HuH-7 (cell line): ENCODE measurements at places on chromosomes 11 and 22.
A peak's percentile ranks its signal among the peaks of the same experiment; 100 is the strongest.

DNA sequence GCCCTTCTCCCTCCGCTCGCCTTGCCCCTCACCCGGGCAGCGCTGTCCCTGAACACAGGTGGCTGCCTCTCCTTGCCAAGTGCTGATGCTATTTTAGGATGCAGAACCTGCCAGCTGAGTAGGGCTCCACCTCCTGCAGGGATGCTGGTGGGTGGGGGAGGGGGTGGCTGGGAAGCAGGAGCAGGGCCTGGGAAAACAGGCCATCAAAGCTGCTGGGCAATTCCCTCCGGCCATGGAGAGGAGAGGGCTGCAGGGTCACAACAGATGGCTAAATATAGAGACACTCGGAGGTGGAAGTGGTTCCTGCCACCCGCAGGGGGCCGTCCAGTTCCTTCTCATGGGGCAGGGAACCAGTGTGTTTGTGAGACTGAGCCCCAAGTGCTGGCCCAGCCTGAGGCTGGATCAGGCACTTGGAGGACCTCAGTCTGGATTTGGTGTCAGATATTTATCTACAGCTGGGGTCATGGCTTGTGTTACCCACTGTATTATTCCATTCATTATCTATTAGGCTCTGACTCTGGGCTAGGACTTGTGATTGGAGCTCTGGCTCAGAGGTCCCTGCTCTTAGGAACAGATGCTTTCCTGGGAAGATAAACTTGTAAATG, 59.6 kb downstream of the LRRC32 start:
- no peak for DNase-seq

DNA sequence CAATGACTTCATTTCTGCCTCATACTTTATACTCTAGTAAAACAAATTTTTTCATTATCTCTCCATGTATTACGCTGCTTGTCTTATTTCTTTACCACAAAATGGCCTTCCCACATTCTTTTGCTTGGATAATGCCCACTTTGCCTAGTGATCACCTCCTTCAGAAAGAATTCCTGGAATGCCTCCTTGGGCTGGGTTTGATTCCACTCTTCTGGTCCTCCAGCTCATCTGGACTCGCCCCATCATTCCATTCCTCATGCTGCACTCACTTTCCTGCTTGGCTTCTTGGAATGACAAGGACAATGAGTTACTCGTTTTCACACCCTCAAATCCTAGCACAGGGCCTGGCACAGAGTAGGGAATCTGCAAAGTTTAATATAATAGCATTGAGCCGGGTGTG, 475.1 kb upstream of the LARGE1 start:
- no peak for DNase-seq

DNA sequence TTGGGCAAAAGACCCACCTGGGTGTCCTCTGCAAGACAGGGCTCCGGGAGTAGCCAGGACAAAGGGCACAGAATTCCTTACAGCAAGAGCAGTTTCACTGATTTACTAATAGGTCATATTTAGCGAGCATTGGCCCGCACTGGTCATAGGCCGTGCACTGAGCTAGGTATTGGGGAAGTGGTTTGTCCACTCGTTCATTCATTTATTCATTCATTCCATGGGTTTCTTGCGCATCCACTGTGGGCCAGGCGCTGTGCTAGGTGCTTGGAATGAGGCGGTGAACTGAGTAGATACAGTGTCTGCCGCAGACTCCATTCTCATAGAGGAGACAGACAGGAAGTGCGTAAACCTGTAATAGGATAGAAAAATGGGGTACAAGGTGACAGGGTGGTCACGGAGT, 13.2 kb upstream of the LINC01488 start:
- no peak for DNase-seq

GRCh38 chr22:31332886-31333285, 13.3 kb downstream of the PATZ1 start:
- no peak for DNase-seq

- no peak for DNase-seq
Measured at GRCh38 chr22:26770624-26771023, 113.2 kb downstream of the MIAT start.

- DNase-seq, result no peak
Measured at GRCh38 chr11:115676768-115677167, 172.6 kb upstream of the CADM1 start.

DNA sequence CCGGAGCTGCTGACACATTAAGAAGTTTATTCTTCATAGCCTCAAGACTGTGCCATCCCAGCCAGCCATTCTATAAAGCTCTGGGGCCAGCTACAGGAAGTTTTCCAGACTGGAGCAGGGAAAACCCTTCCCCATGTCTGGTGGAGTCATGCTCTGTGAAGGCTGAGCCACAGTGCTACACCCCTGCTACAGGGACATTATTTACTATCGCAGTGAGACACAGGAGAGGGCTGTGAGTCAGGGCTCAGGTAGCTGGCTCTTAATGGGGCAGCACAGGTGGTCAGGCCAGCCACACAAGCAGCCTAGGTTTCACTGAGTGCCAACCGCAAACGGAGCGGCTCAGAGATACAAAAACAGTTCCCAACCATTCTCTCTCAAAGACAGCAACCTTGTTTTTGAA, 12.1 kb downstream of the HPS4 start:
- DNase-seq, result no peak

DNA sequence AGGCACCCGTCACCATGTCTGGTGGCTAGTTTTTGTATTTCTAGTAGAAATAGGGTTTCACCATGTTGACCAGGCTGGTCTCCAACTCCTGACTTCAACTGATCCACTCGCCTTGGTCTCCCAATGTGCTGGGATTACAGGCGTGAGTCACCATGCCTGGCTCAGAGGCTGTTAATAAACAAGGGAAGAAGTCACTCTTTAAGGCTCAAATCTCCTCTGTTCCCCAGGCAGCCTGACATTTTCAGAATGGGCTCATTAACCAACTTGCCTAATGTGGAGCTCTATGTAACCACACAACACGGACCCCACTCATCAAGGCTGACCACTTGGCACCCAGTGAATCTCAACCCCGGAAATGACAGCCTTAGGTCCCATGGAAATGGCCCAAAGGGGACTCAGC, 24.1 kb downstream of the APOL3 start:
- DNase-seq, result no peak

GRCh38 chr11:112761911-112762706, 199.1 kb upstream of the NCAM1 start:
- no peak for DNase-seq

GRCh38 chr11:34155057-34155756, 49.8 kb downstream of the NAT10 start:
- DNase-seq, result no peak

DNA sequence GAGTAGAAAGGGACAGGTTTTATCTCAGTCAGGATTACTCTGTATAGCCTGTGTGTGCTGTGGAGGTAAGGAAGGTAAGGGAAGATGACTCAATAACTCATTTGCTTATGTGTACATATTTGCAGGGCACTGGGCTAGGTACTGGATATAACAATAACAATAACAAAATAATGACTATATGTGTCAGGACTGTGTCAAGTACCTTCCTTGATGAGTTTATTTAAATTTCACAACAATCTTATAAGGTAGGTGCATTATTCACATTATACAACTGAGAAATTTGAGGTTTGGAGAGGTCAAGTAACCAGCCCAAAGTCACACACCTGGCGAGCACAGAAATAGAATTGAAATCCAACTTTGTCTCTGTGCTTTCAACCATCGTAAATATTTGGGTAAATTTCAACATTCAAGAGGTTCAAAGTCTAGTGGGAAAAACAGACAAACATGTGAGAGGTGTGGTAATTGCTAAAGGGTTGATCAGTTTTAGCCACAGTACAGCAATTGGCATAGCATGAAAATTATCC, 131.8 kb downstream of the APIP start:
- peak; percentile 23 for DNase-seq

DNA sequence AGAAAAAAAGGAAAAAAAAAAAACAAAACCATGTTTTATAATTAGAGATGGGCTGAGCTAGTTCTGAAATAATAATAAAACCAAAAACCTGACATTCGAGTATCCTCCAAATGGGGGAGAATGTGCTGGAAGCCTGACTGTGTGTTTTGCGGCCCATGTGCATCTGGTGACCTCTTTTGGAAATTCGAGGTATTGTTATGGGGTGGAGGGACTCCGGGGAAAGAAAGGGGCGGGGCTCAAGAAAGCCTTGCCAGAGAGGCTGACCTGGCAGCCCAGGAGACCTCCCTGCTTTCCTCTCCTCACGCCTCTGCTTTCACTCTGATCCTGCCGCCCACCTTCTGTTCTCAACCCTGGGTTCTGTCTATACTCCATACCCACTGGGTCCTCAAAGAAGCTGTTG, 72.9 kb downstream of the CTTN start:
- peak; percentile 83 for DNase-seq

GRCh38 chr11:67303132-67303834, at the start of gene SSH3:
SSH3 (plus strand) TSS chr11:67303530; CDS start chr11:67303626, 96 bp downstream.
- DNase-seq, result peak; percentile 100

DNA sequence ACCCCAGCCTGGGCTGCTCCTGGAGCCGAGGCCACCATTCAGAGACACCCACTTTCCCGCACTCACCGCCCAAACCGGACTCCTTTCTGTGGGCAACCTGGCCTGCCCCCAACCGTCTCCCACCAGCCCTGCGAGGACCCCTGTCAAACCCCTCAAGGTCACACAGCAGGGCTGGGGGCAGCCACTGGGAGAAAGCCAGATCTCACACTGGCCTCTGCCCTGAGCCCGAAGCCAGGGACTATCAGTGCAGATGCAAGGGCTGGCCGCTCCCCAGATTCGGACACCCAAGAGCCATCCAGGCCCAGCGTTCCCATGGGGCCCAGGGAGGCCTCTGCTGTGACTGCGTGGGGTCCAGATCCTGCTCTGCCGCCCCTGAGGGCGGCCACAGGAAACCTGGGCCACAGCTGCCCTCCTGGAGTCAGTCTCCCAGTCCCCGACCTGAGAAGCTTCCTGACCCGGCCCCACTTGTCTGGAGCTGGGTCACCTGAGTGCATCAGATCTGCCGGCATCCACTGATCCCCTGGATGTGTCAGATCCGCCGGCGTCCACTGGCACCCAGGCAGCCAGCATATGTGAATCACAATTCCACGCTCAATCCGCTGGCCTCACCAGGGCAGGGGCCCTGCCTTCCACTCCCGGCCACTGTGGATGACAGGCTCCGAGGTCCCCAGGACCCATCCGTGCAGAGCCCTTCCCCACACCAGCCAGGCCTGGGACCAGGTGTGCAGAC, 139.7 kb downstream of the BRD1 start:
- no peak for DNase-seq

DNA sequence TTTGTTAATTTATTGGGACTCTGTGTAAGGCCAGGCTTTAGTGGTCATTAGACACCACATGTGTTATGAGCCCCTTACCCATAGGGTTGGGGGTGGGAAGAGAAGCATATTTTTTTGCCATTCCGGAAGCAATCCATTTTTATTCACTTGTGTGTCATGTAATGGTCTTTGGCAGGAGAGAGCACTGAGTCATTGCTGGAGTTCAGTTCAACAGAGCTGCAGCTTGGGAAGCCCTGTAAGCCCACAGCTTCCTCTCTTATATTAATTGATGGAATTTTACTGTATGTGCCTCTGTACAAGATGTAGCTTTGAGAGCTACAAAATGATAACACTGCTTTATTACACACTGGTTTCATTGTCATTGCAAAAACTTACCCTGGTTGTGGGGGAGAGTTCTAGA, 177.3 kb upstream of the SORL1-AS1 start:
- DNase-seq, result no peak

- DNase-seq, result peak; percentile 75
Measured at GRCh38 chr11:133930767-133931448, 25.9 kb downstream of the IGSF9B start.
